ENCODE measurements at places on chromosomes 5 and 9. TPM values are rescaled to one million over a fixed set of nuclear protein-coding genes. Genes with fewer than 3 reads are reported as not detected.

The LCP2 gene
- total RNA-seq: 8.5 TPM

The DMRTA1 gene
- total RNA-seq: not detected

The CCL28 gene
- total RNA-seq: 10.7 TPM

The PPP3R2 gene
- not detected for total RNA-seq

The ASS1 gene
- total RNA-seq: 1.6 TPM

The LCNL1 gene
- not detected for total RNA-seq

- H3K27ac ChIP-seq: no peak overlapping the region
- peaks cover 7% of the 10 kb centered on the region for H3K4me1 ChIP-seq
- H3K4me3 ChIP-seq: no peak overlapping the region
- DNase-seq: no peak
- peaks cover 1% of the 10 kb centered on the region for H3K27me3 ChIP-seq
- no peaks in the 10 kb centered on the region for H3K36me3 ChIP-seq
These were observed 27.9 kb upstream of the CTNNA1 start for GRCh38 chr5:138725153-138725817.

- no peak overlapping the region for H3K4me3 ChIP-seq
- no peaks in the 10 kb centered on the region for H3K36me3 ChIP-seq
- H3K4me1 ChIP-seq: peaks cover 35% of the 10 kb centered on the region
- H3K27me3 ChIP-seq: no peaks in the 10 kb centered on the region
These were observed 556.0 kb downstream of the EBF1 start for GRCh38 chr5:158543539-158544387.

DNA sequence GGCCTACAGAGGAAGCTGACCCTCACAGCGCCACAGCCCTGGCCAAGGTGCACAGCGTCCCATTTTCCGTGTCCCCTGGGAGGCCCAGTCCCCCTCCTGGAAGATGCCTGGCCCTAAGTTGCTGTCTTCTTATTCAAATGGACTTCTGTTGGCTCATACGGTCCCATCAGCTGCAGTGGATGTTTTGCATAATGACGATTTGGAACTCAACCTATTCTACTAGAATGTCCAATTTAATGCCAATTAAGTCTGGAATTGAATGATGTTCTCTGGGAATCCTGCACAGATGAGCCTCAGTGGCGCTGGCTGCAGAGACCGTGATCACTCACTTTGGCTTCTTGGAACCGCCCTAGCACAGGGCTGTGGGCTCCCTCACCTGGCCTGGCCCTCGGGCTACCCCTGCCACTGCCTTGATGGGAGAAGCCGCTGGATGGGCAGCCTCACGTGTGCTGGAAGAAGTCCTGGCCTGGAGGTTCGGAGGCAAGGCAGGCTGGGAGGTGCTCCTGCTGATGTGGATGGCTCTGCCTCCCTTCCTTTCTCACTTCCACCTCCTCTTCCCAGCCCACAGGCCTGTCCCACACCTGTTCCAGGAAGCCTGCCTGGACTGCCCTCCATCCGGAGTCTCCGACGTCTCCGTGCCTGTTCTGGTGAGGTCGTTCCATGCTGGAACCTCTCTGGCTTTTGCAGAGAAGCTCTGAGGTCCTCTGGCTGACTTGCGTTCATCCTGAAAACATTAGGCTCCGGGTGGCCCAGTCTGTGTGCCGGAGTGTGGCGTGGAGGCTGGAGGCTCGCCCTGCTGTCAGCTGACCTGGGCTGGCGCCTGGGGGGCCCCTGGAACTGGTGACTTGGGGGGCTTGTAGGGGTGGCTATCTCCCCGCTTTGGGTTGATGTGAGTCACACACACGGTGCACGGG is 147.1 kb downstream of the RXRA start:
- no peak overlapping the region for H3K4me3 ChIP-seq
- no peaks in the 10 kb centered on the region for H3K27me3 ChIP-seq
- peaks cover 9% of the 10 kb centered on the region for H3K4me1 ChIP-seq
- no peak for DNase-seq
- H3K27ac ChIP-seq: no peak overlapping the region
- H3K36me3 ChIP-seq: no peaks in the 10 kb centered on the region

GRCh38 chr9:88106492-88106891 is 31.8 kb downstream of the SPATA31C2 start:
- no peak overlapping the region for H3K4me3 ChIP-seq
- H3K27me3 ChIP-seq: peaks cover 6% of the 10 kb centered on the region
- no peaks in the 10 kb centered on the region for H3K4me1 ChIP-seq
- no peak for DNase-seq

GRCh38 chr9:94085062-94085639 is 887 bp downstream of the PTPDC1 start:
- H3K27me3 ChIP-seq: no peaks in the 10 kb centered on the region
- DNase-seq: no peak
- H3K4me1 ChIP-seq: no peaks in the 10 kb centered on the region
- H3K4me3 ChIP-seq: no peak overlapping the region
- no peak overlapping the region for H3K27ac ChIP-seq

DNA sequence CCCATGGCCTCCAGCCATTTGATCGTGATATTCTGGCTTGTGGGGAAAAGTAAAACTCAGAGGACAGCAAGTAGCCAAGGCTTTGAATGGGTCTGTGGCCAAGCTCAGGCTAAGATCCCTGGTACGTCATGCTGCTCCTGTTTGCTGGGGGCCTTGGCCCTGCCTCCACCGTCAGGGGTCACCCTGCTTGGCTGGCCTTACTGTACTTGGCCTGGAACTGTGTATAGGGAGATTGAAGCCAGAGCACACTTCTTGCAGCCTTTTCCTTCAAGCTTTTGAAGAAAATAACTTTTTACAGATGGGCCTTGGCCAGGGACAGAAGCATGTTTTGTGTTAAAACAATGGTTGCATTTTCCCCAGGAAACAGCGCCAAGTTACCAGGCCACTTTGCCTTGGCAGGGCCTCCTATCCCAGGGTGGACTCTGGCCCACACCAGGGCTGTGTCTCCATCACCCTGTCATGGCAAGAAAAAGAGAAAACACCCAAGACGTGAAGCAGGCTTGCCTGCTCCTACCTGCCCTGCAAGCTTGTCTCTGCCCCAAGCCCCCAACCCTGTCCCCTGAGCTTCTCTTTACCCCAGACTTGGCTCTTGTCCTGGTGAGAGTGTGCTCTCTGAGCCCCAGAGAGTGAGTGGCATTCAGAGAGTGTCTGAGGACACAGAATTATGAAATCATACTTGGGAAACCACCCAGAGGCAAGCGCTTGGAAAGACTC is 286.9 kb downstream of the GADD45G start:
- no peak for DNase-seq
- no peak overlapping the region for H3K4me3 ChIP-seq
- H3K27ac ChIP-seq: no peak overlapping the region
- H3K4me1 ChIP-seq: peaks cover 3% of the 10 kb centered on the region
- no peaks in the 10 kb centered on the region for H3K36me3 ChIP-seq

- DNase-seq: peak; percentile 41
- peak overlapping the region; percentile 58 for H3K4me3 ChIP-seq
- no peaks in the 10 kb centered on the region for H3K27me3 ChIP-seq
- H3K4me1 ChIP-seq: peaks cover 64% of the 10 kb centered on the region
- H3K27ac ChIP-seq: peak overlapping the region; percentile 90
These were observed 117.5 kb upstream of the BOD1 start for GRCh38 chr5:173733831-173734501.

- peak overlapping the region; percentile 94 for H3K4me3 ChIP-seq
- H3K27ac ChIP-seq: peak overlapping the region; percentile 91
- peaks cover 34% of the 10 kb centered on the region for H3K36me3 ChIP-seq
- DNase-seq: no peak
These were observed 1.1 kb downstream of the GALNT10 start for GRCh38 chr5:154191467-154192261.

GRCh38 chr5:107253246-107253645 is 417.5 kb downstream of the EFNA5 start:
- no peaks in the 10 kb centered on the region for H3K36me3 ChIP-seq
- no peak overlapping the region for H3K27ac ChIP-seq
- H3K4me1 ChIP-seq: no peaks in the 10 kb centered on the region
- DNase-seq: no peak
- H3K27me3 ChIP-seq: no peaks in the 10 kb centered on the region

DNA sequence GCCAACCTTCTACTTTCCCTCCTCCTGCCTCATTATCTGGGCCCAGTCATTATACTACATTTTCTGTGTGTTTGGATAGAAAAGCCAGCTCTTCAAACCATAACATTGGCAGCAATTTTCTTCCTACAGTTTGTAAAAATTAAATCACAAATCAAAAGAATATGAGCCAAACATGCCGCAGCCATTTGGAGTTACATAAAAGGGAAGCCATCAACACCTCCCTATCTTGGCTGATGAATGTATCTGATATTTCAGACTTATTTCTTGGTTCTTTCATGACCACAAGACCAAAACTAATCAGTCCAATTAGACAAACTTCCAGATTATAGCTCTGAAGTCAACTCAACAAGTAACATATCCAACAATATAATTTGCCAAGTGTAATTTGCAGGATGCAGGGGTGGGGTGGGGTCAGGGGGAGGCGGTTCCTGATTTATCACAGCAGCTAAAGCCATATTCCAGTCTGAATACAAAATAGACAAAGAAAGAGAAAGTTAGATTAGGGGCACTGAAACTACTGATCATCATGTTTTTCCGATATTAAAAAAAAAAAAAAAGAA is 89.4 kb upstream of the CNTLN start:
- H3K27me3 ChIP-seq: no peaks in the 10 kb centered on the region
- no peaks in the 10 kb centered on the region for H3K36me3 ChIP-seq
- no peak for DNase-seq
- H3K4me1 ChIP-seq: no peaks in the 10 kb centered on the region

GRCh38 chr9:95876138-95876444 is 600 bp downstream of the ERCC6L2 start:
- no peak overlapping the region for H3K4me3 ChIP-seq
- H3K27me3 ChIP-seq: no peaks in the 10 kb centered on the region
- peaks cover 18% of the 10 kb centered on the region for H3K4me1 ChIP-seq
- H3K36me3 ChIP-seq: peaks cover 43% of the 10 kb centered on the region

DNA sequence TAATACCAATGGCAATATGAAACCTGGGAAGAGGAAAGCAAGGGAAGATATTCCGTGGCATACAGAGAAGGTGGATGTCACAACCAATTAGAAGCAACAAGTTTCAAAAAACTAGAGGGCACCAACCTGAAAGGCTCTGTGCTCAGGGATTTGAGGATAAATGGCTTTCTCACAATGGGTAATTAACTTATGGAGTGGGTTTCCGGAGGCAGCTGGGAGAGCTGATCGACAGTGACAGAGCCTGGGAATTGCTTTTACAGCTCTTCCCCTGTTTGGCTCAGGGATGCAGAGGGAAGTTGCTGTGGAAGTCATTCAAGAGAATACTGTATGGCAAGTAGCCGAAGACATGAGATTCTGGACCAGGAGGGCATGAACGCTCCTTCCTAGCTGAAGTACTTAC is 237.0 kb downstream of the KIF4B start:
- H3K27me3 ChIP-seq: no peaks in the 10 kb centered on the region
- no peaks in the 10 kb centered on the region for H3K4me1 ChIP-seq
- no peak overlapping the region for H3K27ac ChIP-seq
- no peak for DNase-seq
- no peaks in the 10 kb centered on the region for H3K36me3 ChIP-seq
- H3K4me3 ChIP-seq: no peak overlapping the region

DNA sequence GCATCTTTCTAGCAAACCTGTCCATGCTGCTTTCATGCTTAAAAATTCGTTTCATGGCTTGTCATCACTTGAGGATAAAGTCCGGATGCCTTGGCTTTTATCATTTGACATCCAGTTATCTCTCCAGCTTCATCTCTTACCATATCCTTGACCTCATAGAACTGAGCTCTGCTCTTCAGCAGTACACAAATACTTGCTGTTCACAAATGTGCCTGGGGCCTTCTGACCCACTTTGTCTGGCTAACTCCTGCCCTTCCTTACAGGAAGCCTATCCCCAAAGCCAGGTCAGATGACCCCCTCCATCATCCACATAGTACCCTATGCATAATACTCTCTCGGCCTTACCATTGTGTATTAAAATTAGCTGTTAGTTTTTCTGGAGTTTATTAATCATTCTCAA is 249.1 kb downstream of the SAXO1 start:
- H3K36me3 ChIP-seq: no peaks in the 10 kb centered on the region
- no peak overlapping the region for H3K4me3 ChIP-seq
- H3K27me3 ChIP-seq: no peaks in the 10 kb centered on the region
- no peak for DNase-seq
- no peaks in the 10 kb centered on the region for H3K4me1 ChIP-seq

GRCh38 chr5:55230086-55230629 is 3.0 kb upstream of the MCIDAS start:
- peaks cover 43% of the 10 kb centered on the region for H3K4me1 ChIP-seq
- peaks cover 72% of the 10 kb centered on the region for H3K27me3 ChIP-seq
- H3K36me3 ChIP-seq: no peaks in the 10 kb centered on the region
- no peak for DNase-seq

- no peaks in the 10 kb centered on the region for H3K36me3 ChIP-seq
- no peak overlapping the region for H3K4me3 ChIP-seq
- H3K27me3 ChIP-seq: no peaks in the 10 kb centered on the region
- no peaks in the 10 kb centered on the region for H3K4me1 ChIP-seq
- DNase-seq: no peak
These were observed 22.2 kb upstream of the CXCL14 start for GRCh38 chr5:135600971-135601381.

DNA sequence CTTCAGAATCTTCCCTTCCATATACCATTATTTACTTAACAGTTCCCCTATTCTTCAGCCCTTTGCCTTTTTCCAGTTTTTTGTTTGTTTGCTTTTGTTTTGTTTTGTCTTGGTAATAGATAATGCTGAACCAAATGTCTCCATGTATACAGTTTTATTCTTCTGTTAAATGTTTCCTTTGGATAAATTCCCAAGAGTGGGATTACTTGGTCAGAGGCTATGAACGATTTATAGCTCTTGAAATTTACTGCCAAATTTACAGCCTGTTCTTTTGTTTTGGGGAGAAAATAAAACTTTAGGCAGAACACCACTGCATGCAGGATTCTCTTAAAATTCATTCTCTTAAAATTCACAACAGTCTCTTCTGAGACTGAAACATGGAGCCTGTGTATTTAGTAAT is 38.6 kb downstream of the NR4A3 start:
- DNase-seq: no peak
- H3K27ac ChIP-seq: no peak overlapping the region
- H3K4me1 ChIP-seq: no peaks in the 10 kb centered on the region
- H3K36me3 ChIP-seq: peaks cover 51% of the 10 kb centered on the region

DNA sequence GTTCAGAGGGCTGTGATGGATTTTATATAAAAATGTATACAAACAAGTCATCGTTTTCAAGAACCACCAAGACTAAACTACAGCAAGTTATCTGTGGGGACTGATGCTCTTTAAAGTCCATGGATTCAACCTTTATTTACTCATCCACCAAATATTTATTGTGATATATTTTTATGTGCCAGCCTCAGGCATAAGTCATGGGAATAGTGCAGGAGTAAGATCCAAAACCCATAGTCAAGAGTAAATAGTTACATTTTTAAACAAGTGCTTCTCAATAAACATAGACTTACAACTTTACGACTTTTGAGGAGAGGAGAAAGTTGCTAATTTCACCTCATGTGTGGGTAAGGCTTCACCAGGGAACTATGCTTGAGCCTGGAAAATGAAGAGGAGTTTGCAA is 24.6 kb downstream of the MACIR start:
- no peaks in the 10 kb centered on the region for H3K4me1 ChIP-seq
- H3K27ac ChIP-seq: no peak overlapping the region
- no peak for DNase-seq
- H3K4me3 ChIP-seq: no peak overlapping the region
- no peaks in the 10 kb centered on the region for H3K27me3 ChIP-seq

Measured in activated B cell treated with CpG ODN at 0.5 μM for 24 hours (primary cell).